ENCODE measurements at places on chromosomes 6 and 20.

- no peak for DNase-seq
Measured at GRCh38 chr6:16421462-16421960, 183.1 kb downstream of the GMPR start.

DNA sequence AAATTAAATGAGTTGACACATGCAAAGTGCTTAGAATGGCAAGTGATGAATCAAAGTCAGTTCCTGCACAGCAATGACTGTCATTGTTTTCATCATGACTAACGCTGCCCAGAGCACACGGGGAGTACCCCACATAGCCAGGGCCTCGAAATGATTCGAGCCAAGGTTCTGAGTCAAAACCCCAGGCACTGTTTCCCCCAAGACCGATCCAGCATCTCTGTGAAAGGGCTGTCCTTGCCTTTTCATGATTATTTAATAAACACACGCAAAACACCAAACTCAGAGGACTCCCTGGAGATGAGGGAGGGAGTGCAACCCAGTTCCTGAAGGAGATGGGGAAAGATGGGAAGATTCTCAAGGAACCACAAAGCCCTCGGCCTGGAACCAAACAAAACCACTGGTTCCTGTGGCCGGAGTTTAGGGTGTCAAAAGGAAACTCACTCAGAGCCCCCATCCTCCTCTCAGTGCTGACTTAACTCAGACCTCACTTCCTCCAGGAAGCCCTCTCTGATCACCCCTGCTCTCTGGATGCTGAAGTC is 3.8 kb downstream of the PREX1 start:
- peak; percentile 50 for DNase-seq

DNA sequence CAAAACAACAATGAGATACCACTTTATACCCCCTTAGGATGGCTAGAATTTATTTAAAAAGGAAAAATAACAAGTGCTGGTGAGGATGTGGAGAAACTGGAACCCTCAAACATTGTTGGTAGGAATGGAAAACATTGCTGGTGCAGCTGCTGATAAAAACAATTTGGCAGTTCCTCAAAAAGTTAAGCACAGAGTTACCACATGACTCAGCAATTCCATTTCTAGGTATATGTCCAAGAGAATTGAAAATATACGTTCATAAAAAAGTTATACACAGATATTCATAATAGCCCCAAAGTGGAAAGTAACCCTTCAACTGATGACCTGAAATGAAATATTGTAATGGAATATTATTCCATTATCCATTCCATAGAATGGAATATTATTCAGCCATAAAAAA is 55.0 kb downstream of the CD83 start:
- no peak for DNase-seq

GRCh38 chr6:170555305-170555704 is 1.1 kb downstream of the TBP start:
- DNase-seq, result no peak

- no peak for DNase-seq
Measured at GRCh38 chr6:134065706-134066105, 13.3 kb upstream of the SLC2A12 start.

DNA sequence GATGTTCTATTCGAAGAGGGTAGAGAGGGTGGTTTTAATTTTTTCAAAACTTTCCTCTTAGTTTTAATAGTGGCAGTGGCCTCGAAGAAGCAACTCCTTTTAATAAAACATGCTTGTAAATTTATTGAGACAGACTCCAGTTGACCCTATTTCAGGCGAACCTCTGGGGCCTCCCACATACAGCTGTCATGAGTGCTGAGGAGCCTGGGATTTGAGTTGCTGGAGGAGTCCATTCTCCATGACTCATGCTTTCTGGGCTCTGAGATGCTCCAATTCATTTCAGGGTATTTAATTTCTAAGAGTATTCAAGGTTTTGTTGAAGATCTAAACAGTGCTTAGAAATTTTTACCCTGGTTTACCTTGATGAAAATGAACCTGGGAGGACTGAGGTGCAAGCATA is 580.4 kb downstream of the CBLN4 start:
- no peak for DNase-seq

DNA sequence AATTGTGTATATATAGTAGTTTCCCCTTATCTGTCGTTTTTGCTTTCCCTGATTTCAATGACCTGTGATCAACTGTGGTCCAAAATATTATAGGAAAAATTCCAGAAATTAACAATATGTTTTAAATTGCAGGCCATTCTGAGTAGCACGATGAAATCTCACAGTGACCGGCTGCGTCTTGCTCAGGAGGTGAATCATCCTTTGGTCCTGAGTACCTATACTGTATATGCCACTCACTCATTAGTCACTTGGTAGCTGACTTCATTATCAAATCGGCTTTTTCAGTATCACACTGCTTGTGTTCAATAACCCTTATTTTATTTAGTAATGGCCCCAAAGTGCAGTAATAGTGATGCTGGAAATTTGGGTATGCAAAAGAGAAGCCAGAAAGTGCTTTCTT is 728.3 kb upstream of the EYS start:
- DNase-seq, result no peak

GRCh38 chr20:60713396-60713795 is 538.7 kb upstream of the CDH4 start:
- DNase-seq, result no peak

DNA sequence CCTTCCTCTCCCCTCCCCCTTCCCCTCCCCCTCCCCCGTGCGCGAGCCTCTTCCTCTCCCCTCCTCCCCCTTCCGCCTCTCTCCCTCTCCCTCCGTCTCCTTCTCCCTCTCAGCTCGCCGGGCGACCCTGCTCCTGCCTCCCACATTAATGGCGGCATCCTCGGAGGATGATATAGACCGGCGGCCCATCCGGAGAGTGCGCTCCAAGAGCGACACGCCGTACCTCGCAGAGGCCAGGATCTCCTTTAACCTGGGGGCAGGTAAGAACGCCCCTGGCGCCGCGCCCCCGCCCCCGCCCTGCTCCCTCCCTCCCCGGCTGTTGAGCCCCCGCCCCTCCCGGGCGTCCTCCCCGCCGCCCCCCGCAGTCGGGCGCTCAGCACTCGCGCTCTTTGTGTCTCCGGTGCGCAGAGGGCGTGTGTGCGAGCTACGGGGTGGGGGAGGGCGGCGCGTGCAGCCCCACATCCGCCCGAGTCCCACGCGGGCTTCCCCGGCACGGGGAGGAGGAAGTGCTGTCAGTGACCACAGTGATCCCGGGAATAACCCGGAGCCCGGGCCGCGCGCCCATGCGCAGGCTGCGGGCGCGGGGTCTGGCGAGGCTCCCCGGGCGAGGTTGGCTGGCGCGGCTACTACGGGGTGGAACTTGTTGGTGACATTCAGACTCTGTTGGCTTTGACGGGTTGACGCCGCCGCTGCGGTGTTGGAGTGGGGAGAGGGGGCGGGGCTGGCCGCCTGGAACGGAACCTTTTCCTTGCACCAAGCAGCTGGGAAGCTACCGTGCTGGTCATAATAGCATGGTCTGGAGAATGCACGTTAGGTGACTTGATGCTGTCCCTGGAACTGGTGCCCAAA is 33.2 kb downstream of the PHACTR1 start:
- DNase-seq, result no peak

Measured in CD4-positive, alpha-beta T cell treated with Interleukin-15 for 1 hour (primary cell).